Posterior cingulate gyrus (tissue), 11 donors: ENCODE measurements at places on chromosomes 3 and 15.
A peak's percentile ranks its signal among the peaks of the same experiment; 100 is the strongest.

- no peak for DNase-seq
Observed at GRCh38 chr3:150454085-150454484, 46.0 kb downstream of the TSC22D2 start.

DNA sequence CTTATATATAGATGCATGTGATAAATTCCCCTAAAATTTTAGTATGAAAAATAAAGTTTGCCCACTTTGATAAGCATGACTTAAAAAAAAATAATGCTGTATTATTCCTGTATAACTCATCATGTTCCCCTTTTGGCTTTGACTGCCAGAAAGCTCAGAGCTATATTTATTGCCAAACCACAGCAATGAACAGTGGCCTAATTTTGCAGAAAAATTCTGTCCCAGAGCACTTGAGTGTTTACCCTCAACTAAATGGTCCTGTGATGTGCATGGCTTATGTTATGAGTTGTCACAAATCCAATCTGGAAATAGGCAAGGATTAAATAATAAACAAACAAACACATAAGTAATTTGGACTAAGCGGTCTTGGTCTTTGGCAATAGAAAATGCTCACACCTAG, 276.7 kb downstream of the SLC9A9 start:
- DNase-seq: no peak

DNA sequence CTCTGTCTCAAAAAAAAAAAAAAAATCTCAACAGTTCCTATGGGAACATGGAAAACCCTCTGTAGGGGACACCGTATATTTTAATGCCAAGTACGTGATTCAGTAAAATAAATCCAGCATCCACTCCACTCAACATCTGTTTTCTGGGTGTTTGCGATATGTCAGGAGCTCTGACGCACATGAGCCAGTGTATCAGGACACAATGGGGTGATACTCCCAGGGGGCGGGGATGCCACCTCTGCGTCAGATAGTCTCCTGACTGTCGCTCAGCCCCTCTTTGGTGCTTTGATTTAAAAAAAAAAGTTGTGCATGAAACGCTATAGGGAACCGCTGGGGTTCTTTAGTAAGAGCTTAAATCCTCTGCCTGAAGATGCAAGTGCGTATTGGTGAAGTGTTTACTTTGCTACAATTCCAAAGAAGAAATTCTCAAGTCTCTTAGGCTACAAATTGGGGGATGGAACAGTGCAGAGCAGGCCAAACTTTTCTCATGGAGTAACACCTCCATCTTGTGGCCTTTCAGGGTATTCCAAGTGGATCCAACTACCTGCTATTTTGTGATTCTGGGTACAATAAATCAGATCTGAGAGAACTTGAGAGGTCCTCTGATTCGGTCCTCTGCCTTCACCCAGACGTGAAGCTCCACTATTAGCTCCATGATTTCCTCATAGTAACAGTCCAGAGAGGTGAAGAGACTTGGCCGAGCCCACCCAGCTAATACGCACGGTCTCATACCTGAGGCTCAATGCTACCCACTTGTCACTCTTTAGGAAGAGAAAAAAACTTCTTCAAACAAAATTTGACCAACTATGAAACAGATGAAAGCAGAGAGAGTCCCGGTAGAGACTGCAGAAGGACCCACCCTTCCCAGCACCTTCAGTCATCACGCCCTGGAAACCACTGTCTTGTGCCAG, 9.3 kb upstream of the NR2E3 start:
- no peak for DNase-seq

DNA sequence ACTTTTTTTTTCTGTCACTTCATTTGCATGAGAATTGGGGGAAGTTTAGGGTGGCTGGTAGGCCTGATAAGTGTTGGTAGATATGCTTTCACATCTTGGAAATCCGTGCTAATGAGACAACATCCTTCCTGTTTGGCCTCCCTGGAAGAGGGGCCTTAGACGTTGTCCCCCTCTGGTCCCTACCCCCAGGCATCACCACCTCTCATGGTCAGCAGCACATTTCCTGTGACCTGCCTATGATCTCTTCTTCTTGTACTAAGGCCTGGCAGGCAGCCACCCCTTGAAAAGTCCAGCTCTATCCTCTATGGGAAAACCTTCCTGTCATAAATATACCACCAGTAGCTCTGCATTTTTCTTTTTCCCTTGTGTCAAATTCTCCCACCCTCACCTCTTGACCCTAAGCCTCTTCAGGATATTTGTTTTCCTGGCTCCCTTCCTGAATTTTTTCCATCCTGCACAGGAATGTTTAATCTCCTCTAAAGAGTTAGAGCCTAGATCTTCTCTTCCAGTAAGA, 107.8 kb downstream of the SNRK start:
- no peak for DNase-seq

DNA sequence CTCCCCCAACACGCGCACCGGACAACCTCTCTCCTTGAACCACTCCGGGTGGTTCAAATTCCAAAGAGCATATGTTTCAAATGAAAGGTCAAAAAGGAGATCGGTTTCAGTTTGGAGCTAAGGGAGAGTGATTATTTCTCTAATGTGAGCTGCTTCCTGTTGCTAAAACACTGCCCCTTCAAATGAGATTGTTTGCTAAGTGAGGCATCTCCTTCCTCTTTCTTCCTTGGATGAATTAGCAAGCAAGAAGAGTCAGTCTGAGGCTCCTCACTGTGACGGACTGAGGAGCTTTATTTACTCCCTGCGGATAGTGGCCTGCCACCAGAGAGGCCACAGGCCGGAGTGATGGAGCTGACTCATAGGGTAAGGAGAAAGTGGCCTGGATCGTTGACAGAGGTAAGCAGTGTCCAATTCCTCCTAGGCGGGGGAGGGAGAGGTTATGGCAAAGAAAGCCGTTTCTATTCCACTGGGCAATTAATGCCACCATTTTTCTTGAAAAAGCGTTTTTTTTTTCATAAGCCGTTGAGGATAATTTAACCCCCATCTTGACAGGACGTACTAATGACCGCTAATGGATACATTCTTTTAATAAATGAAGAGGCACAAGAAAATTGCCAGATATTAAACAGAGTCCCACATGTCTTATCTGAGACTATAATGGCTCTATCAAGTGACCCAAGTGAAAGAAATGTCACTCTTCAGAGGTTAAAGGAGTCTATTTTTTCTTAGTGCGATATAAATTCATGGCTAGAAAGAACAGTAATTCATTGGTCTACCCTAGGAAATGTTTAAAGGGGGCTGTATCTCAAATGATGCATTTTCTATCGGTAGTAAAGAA, 167.0 kb upstream of the ANKRD28 start:
- DNase-seq: no peak

DNA sequence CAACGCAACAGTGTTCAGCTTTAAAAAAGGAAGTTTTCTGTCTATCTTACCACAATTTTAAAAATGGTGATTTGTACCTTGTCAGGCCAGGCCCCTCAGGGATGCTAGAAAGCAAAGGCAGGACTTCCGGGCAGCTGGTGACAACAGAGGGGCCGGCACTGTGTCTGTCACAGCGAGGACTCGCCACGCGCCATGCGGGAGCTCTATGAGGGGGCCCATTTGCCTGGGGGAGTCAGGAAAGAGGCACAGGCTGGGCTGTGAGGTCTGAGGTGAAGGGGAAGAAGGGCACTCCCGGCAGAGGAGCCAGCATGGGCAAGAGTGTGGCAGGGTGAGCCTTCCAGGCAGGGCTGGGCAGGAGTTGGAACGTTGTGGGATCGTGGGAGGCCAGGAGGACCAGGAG, 7.0 kb downstream of the IQSEC1 start:
- no peak for DNase-seq

- DNase-seq: peak; percentile 93
Observed at GRCh38 chr15:78212546-78213424, 21.6 kb downstream of the ACSBG1 start.

DNA sequence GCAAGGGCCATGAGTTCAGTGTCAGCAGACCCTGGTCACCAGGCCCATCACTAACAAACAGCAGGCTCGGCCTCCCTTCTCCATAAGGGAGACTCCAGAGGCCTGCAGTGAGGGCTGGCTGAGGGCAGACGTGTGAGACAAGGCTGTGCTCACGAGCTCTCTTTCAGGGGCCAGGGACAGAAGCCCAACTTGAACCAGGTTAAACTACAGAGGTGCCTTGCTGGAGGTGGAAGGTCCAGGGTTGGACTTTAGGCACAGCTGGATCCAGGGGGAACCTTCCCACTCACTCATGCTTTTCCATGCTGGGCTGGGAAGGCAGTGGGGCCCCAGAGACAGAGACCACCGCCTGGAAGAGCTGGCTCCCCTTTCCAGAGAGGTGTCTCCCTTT, 19.0 kb downstream of the CFAP100 start:
- no peak for DNase-seq

- no peak for DNase-seq
Observed at GRCh38 chr15:78969687-78970349, 25.0 kb upstream of the CTSH start.

- no peak for DNase-seq
Observed at GRCh38 chr3:193915613-193916012, 220.3 kb upstream of the HES1 start.

DNA sequence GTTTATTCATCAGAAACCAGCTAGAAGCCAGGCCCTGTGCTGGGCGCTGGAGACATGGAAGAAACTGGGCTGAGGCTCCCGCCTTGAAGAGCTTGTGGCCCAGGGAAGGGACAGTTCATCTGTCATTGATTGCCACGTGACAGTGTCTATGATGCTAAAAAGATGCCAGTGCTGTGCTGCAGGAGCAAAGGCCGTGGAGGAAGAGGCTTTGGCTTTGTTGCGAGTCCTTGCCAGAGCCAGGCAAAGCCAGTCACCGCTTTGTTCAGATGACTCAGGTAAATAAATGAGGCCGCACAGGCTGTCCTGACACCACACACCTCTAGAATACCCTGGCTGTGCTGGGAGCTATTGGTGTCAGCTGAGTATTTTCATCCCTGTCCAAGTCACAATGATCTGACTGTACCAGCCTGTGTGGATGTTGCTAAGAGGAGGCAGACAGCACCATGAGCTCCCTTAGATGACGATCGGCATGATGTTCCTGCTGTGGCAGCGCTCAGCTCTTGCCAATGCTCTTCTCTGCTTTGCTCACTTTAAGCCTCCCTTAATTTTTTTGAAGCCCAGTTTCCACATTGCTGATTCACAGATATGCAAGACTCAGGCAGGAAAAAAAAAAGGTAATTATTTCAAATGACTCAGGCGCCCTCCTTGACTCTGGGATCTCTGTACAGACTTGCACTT, 77.5 kb downstream of the CCNL1 start:
- DNase-seq: peak; percentile 85

DNA sequence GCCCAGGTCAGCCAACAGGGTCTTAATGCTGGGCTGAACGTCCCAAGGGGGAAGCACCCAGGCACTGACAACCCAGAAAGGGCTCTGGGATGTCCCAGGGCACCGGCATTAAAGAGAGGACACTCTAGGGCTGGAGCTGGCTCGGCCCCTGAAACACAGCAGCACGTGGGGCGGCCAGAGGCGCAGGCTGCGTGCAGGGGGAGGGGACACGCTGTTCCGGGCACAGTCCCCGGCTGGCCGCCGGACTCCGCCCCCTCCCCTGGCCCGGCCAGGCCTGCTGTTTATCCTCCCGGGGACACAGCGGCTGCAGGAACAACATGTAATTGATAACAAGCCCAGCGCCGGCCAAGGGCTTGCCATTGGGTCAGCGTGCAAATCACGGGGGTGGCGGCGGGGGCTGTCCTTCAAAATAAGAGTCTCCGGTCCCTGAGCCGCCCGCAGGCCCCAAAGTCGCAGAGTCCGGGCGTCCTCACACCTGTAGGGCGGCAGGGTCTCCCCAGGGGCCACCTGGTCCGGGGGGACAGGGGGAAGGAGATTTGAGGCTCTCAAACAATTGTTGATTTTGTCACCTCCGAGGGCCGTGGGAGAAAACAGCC, 1.3 kb downstream of the KLF15 start:
- peak; percentile 92 for DNase-seq

- no peak for DNase-seq
Observed at GRCh38 chr3:159831466-159831865, 157.2 kb upstream of the IL12A start.
